ENCODE measurements at places on chromosomes 7 and 10.
A peak's percentile ranks its signal among the peaks of the same experiment; 100 is the strongest.

GRCh38 chr7:19327018-19327417 lies 181.8 kb upstream of the FERD3L start:
- H3K27ac ChIP-seq = no peak overlapping the region
- H3K4me3 ChIP-seq = no peak overlapping the region
- H3K4me1 ChIP-seq = no peaks in the 10 kb centered on the region
- H3K27me3 ChIP-seq = no peaks in the 10 kb centered on the region
- DNase-seq = no peak

- no peak overlapping the region for H3K4me3 ChIP-seq
- no peak overlapping the region for H3K27ac ChIP-seq
- no peaks in the 10 kb centered on the region for H3K27me3 ChIP-seq
- no peaks in the 10 kb centered on the region for H3K4me1 ChIP-seq
- H3K36me3 ChIP-seq = no peaks in the 10 kb centered on the region
These were observed 21.0 kb downstream of the ZCWPW1 start for GRCh38 chr7:100407285-100408180.

DNA sequence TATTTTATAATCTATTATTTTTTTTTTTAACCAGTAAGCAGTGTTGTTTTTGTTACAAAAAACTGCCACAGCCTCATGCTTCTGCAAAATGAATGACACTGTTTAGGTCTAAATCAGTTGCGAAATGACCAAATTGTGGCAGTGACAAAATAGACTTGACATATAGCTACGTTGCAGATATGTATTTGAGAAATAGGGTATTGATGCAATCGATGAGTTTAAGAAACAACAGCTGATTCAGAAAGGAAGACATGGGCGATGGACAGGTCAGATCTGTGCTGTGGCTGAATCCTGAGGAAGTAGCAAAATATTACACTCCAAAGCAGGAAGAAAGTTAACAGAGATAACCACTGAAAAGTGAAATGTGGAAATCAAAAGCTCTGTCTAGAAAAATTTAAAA lies 89.0 kb upstream of the STEAP4 start:
- no peak overlapping the region for H3K27ac ChIP-seq
- H3K4me1 ChIP-seq = no peaks in the 10 kb centered on the region
- H3K36me3 ChIP-seq = no peaks in the 10 kb centered on the region
- H3K4me3 ChIP-seq = no peak overlapping the region

DNA sequence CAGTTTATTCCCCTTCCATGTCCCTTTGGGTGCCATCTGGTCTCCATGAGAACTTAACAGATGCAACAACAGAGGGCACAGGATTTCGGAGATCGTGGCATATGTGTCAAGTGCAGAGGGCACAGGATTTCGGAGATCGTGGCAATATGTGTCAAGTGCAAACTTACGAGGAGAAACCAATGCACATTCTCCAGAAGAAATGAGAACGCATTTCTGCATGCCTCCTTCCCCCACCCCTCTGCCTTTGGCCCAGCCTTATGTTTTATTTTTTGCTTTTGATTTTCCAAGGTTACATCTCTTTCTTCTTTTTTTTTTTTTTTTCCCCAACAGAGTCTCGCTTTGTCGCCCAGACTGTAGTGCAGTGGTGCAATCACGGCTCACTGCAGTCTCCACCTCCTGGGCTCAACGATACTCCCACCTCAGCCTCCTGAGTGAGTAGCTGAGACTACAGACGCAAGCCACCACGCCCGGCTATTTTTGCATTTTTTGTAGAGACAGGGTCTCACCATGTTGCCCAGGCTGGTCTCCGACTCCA lies 586 bp upstream of the ANKRD26 start:
- no peak for DNase-seq
- no peaks in the 10 kb centered on the region for H3K27me3 ChIP-seq

DNA sequence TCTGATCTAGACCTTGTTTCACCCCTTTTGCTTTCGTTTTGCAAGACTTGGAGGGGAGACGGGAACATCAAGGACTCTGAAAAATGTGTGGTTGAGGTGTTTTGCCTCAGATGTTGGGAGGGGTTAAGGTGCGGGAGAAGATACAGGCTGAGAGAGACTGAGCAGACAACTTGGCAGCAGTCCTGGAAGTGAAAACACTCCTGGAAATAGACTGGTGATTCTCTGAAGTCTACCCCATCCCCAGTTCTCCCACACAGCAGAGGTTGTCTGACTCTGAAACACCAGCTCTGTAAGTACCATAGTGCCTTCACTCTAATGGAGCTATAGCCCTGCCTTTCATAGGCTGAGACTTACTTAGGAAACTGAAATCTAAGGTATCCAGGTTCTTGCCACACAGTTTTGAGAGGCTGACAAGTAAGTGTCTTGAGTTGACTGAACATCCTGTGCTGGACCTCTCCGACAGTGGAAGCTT lies 152.5 kb downstream of the PPP1R9A start:
- no peaks in the 10 kb centered on the region for H3K27me3 ChIP-seq
- H3K36me3 ChIP-seq = no peaks in the 10 kb centered on the region
- H3K27ac ChIP-seq = no peak overlapping the region
- no peak overlapping the region for H3K4me3 ChIP-seq
- no peaks in the 10 kb centered on the region for H3K4me1 ChIP-seq

GRCh38 chr10:6885284-6885683 lies 305.2 kb upstream of the PRKCQ start:
- H3K36me3 ChIP-seq = no peaks in the 10 kb centered on the region
- 0 out of 2 replicates have a peak, but pooled peaks cover 1% of the 10 kb centered on the region for H3K4me1 ChIP-seq
- no peak overlapping the region for H3K4me3 ChIP-seq
- DNase-seq = no peak
- no peaks in the 10 kb centered on the region for H3K27me3 ChIP-seq

DNA sequence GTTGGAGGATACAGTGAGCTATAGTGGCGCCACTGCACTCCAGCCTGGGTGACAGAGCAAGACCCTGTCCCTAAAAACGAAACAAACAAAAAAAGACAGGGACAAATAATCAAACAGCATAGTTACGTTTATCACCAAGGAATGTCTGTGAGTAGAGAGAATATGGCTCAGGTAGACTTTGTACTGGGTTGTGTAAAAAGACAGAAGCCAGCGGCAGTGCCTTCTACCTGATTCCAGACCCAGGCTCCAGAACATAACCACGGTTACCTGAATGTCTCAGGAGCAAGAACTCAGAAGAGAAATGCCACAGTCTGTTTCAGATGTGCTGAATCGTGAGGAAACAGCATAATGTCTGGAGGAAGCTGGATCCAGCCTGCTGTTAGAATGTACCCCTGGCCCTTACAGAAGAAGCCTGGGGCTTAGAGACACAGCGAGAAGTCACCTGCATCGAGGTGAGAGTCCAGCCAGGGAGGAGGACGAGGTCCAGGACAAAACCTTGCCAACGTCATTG lies 60.9 kb upstream of the KAT6B start:
- no peaks in the 10 kb centered on the region for H3K36me3 ChIP-seq
- H3K4me1 ChIP-seq = peaks cover 2% of the 10 kb centered on the region
- H3K4me3 ChIP-seq = no peak overlapping the region
- no peak for DNase-seq
- no peak overlapping the region for H3K27ac ChIP-seq

- H3K4me1 ChIP-seq = no peaks in the 10 kb centered on the region
- no peak for DNase-seq
- no peaks in the 10 kb centered on the region for H3K27me3 ChIP-seq
- H3K36me3 ChIP-seq = no peaks in the 10 kb centered on the region
- H3K4me3 ChIP-seq = no peak overlapping the region
- no peak overlapping the region for H3K27ac ChIP-seq
These were observed 390.3 kb upstream of the MBL2 start for GRCh38 chr10:53162856-53163255.

DNA sequence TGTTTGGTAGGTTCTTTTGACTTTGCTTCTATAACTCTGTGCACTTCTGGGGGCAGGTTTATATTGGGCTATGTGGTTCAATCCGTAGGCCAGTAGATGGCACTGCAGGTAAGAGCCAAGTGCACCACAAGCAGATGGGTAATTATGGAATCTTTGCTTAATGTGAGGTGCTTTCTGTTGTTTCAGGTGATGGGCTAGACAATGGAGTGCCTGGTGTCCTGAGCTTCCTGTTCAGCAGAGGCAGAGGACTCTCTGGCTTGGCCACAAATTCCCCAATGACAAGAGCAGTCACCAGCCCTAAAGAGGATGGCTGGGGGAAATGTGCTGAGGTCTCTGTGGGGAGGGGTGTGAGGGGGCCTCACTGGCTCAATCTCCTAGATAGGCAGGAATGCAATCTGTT lies 455.0 kb downstream of the CCSER2 start:
- H3K4me3 ChIP-seq = no peak overlapping the region
- peak; percentile 50 for DNase-seq
- H3K27ac ChIP-seq = no peak overlapping the region

- no peaks in the 10 kb centered on the region for H3K4me1 ChIP-seq
- DNase-seq = no peak
- H3K36me3 ChIP-seq = no peaks in the 10 kb centered on the region
- H3K27ac ChIP-seq = no peak overlapping the region
- H3K27me3 ChIP-seq = no peaks in the 10 kb centered on the region
- no peak overlapping the region for H3K4me3 ChIP-seq
These were observed 410.5 kb downstream of the PAXIP1 start for GRCh38 chr7:154592388-154592787.

GRCh38 chr7:11168650-11169170 lies 195.0 kb downstream of the PHF14 start:
- H3K27me3 ChIP-seq = no peaks in the 10 kb centered on the region
- no peaks in the 10 kb centered on the region for H3K36me3 ChIP-seq

- no peaks in the 10 kb centered on the region for H3K27me3 ChIP-seq
- H3K4me1 ChIP-seq = peaks cover 10% of the 10 kb centered on the region
- no peak overlapping the region for H3K27ac ChIP-seq
These were observed 501.6 kb downstream of the GALNT17 start for GRCh38 chr7:71633551-71634008.

GRCh38 chr7:132906193-132906835 lies 175.6 kb downstream of the CHCHD3 start:
- no peaks in the 10 kb centered on the region for H3K4me1 ChIP-seq
- no peaks in the 10 kb centered on the region for H3K27me3 ChIP-seq
- DNase-seq = no peak
- H3K4me3 ChIP-seq = no peak overlapping the region
- no peak overlapping the region for H3K27ac ChIP-seq

- H3K4me3 ChIP-seq = no peak overlapping the region
- no peaks in the 10 kb centered on the region for H3K4me1 ChIP-seq
- H3K27ac ChIP-seq = no peak overlapping the region
These were observed 55.8 kb downstream of the PARD3 start for GRCh38 chr10:34759161-34759836.

DNA sequence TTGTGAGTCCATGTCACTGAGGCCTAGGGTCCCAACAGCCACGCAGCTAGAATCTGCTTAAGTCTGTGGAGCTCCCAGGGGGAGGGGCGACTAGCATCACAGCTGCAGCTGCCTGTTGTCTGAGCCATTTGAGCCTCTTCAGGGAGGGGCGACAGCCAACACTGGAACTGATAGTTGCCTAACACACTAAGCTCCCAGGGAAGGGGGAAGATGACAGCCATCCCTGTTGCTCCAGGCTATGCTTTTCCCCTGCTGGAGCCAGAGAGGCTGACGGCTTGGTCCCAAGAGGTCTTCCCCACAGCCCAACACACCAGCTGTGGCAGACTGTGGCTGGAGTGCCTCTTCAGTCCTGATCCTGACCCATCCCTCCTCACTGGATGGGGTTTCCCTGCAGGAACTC lies 817.5 kb downstream of the NXPH1 start:
- no peaks in the 10 kb centered on the region for H3K36me3 ChIP-seq
- H3K4me3 ChIP-seq = no peak overlapping the region
- DNase-seq = no peak
- no peak overlapping the region for H3K27ac ChIP-seq

DNA sequence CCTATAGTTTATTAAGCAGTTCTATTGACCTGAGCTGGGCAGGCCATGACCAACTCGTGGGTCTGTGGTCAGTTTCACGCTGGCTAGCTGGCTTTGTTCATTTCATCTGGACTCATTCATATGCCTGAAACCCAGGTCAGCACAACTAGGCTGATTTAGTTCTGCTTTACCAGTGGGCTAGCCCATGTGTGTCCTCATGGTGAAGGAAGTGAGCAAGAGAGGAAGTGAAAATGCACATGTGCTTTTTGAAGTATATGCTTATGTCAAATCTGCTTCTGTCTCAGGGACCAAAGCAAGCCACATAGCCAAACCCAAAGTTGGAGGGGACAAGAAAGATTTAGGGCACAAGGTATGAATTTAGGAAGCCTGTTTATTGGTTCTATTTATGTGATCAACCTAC lies 154.5 kb downstream of the RNF133 start:
- no peak overlapping the region for H3K4me3 ChIP-seq
- H3K4me1 ChIP-seq = no peaks in the 10 kb centered on the region
- no peaks in the 10 kb centered on the region for H3K27me3 ChIP-seq
- H3K27ac ChIP-seq = no peak overlapping the region

DNA sequence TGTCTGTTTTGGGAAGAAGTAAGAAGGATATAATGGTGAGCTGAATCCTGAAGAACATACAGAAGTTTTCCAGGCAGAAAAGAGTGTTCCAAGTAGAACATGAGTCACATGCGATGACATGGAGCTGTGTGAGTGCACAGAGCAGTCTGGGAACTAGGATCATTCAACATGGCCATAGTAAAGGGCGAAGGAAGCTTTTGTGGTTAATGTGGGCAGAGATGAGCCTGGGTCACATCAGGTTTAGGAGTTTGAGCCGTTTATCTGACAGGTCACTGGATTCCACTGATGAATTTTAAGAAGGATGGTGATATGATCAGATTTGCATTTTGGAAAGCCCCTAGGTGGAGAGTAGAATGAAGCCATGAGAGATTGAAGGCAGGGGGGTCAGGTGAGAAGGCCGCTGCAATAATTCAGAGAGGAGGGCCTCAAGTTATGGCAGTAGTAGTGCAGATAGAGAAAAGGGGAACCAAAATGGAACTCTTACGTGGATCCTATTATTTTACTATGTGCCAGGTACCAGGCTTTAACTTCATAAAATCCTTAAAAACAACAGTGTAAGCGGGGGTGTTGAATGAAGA lies 171.3 kb downstream of the RNLS start:
- H3K27ac ChIP-seq = no peak overlapping the region
- H3K27me3 ChIP-seq = no peaks in the 10 kb centered on the region
- no peak overlapping the region for H3K4me3 ChIP-seq
- no peak for DNase-seq
- H3K36me3 ChIP-seq = no peaks in the 10 kb centered on the region

GRCh38 chr7:67595431-67596180 lies 599.0 kb downstream of the TYW1 start:
- no peaks in the 10 kb centered on the region for H3K36me3 ChIP-seq
- no peak for DNase-seq
- no peaks in the 10 kb centered on the region for H3K27me3 ChIP-seq
- no peaks in the 10 kb centered on the region for H3K4me1 ChIP-seq

GRCh38 chr7:56051053-56051338 lies 248 bp downstream of the PSPH start:
- peak overlapping the region; percentile 100 for H3K4me3 ChIP-seq
- no peaks in the 10 kb centered on the region for H3K4me1 ChIP-seq
- DNase-seq = no peak
- no peak overlapping the region for H3K27ac ChIP-seq

GRCh38 chr10:69629897-69630650 lies at the start of gene FAM241B:
Gene FAM241B, plus strand, starts transcription at chr10:69630247. Its CDS starts 1,497 bp downstream, at chr10:69631744.
- H3K27ac ChIP-seq = no peak within 1 kb of the TSS
- peak within 1 kb of the TSS; percentile 43 for H3K4me3 ChIP-seq
- H3K36me3 ChIP-seq = peaks cover 8% of the 10 kb centered on the region
- no peaks in the 10 kb centered on the region for H3K4me1 ChIP-seq
- H3K27me3 ChIP-seq = no peaks in the 10 kb centered on the region

- no peak overlapping the region for H3K27ac ChIP-seq
- H3K4me1 ChIP-seq = no peaks in the 10 kb centered on the region
- no peak overlapping the region for H3K4me3 ChIP-seq
These were observed 43.8 kb downstream of the JAKMIP3 start for GRCh38 chr10:132109341-132110110.

- no peaks in the 10 kb centered on the region for H3K36me3 ChIP-seq
- H3K27me3 ChIP-seq = no peaks in the 10 kb centered on the region
- no peaks in the 10 kb centered on the region for H3K4me1 ChIP-seq
- no peak overlapping the region for H3K27ac ChIP-seq
- DNase-seq = no peak
- H3K4me3 ChIP-seq = no peak overlapping the region
These were observed 86.8 kb downstream of the CPEB3 start for GRCh38 chr10:92203919-92204623.
